GM12864 (cell line): ENCODE measurements at places on chromosomes 1 and 21.

GRCh38 chr1:229440851-229441537, 7.1 kb upstream of the ACTA1 start:
- DNase-seq = peak; percentile 72

GRCh38 chr1:8903908-8904650, 25.6 kb upstream of the ENO1 start:
- no peak for DNase-seq

DNA sequence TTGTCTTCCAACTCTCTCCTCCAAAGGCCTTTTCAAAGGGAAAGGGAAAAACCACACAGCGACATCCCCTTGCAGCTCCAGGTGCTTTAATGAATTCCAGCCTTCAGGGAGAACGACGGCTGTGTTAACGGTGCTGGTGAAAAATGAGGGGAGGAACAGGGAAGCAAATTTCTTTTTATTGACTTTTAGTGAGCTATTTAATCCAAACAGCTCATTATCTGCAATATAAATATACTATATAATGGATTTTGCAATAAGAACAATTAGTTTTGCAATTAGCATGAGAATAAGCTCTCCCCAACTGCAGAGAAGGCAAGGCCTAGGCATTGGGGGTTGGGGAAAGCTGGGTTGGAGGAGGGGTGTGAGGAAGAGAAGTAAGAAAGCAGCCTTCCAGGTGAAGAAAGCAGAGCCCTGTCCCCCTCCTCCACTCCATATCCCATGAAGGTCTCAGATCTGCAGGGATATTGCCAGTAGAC, 159.0 kb upstream of the ZC3H12A start:
- DNase-seq = no peak

- DNase-seq = no peak
Observed at GRCh38 chr1:21651214-21652042, 17.7 kb downstream of the RAP1GAP start.

GRCh38 chr1:160056648-160057169, 13.3 kb downstream of the KCNJ10 start:
- no peak for DNase-seq
